ENCODE measurements at places on chromosomes 4 and X. TPM values are rescaled to one million over a fixed set of nuclear protein-coding genes. Genes with fewer than 3 reads are reported as not detected.

Gene SLC25A6
- total RNA-seq, result 335 TPM

Gene GLUD2
- total RNA-seq, result 1.4 TPM

Gene RNF150
- 3.3 TPM for total RNA-seq

Gene SYAP1
- 21.8 TPM for total RNA-seq

DNA sequence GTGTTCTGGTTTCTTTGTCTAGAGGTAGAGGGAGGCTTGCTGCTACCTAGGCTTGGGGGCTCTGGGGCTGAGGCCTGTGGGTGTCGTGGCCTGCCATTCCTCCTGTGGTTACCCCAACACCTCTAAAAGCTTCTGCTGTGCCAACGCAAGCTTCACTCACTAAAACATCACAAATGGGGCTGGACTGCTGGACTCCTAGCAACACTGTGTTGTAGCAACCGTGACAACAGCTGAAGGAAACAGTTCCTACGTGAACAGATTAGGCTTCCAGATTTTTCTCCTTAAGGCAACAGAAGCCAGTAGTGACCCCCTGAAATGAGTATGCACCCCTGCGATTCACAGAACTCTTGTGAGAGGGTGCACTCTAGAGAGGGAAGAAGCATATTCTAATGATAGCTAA, 138.3 kb upstream of the TEX13D start:
- DNase-seq, result no peak

All from lower lobe of right lung (tissue), 2 donors.